ENCODE measurements at places on chromosomes 7 and 10. TPM values are rescaled to one million over a fixed set of nuclear protein-coding genes. Genes with fewer than 3 reads are reported as not detected.

DNA sequence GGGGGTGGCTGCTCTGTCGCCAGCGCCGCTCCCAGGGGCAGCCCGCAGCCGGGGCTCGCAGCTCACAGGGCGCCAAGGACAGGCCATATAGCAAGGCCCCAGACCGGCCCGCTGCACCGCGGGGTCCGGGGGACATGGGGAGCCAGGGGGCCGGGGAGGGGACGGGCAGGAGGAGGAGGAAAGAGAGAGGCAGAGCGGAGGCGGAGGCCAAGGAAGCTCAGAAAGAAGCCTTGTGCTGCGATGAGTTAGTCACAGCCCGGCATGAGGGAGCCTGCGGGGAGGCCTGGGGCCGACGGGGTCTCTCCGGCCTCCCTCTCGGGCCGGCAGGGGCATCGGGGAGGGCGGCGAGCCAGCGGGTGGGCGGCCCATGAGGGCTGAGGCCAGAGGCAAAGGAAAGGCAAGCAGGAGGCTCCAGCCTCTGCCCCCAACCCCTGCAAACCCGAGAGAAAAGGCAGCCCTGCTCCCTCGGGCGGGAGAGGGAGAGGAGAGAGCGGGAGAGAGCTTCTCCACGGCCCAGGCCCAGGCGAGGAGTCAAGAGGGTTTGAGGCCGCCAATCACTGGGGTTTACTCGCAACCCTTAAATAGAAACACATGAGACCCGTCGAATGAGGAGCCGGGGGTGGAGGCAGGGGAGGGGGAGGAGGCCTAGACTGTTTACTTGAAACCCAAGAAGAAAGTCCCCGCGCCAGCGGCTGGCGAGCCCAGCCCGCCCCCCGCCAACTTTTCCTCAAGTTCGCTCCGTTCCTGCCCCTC lies 167.9 kb downstream of the NEURL1 start:
- DNase-seq = no peak

Gene NPFFR1
- not detected for total RNA-seq

- DNase-seq = no peak
Observed at GRCh38 chr7:72080341-72080766, 331.8 kb downstream of the CALN1 start.

GRCh38 chr7:112781110-112781509 lies 9.1 kb downstream of the TMEM168 start:
- DNase-seq = no peak

Gene SPDYE2B
- not detected for total RNA-seq

DNA sequence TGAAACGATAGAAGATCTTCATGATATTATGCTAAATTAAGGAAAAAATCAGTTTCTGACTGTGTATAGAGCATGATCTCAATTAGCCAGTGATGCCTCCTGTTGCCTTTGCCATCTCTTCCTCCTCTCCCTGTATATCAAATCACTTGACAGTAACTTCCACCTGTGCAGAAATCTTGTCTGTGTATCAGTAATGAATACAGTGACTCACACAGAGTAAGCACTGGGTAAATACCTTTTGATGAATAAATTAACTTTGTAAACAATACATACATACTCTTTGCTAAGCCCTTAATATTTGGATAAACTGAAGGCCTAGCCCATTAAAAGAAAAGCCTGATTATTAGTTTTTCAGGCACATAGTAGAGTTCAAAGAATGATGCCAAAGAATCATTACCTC lies 610.6 kb upstream of the NRP1 start:
- no peak for DNase-seq

Gene EGR2
- total RNA-seq = 1.3 TPM

Gene SLC13A4
- total RNA-seq = 0.08 TPM

GRCh38 chr10:133359554-133359971 lies 1.7 kb upstream of the FUOM start:
- DNase-seq = no peak

DNA sequence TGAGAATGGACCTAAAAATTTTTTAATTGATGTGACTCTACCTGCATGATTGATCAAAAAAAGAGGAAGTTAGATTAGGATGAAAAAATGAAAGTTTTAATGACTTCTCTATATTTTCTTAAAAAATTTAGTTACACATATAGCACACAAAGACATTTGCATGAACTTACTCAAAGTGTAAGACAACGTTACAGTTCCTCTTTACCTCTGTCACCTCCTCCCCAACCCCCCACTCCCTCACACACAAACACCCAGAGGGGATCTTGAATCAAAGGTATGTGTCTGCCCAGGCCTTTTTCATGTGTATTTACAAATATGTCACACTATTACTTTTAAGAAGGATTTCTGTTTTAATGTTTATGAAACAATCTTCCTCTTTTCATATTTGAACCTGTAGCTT lies 20.6 kb upstream of the CDCA7L start:
- no peak for DNase-seq

Gene HOXA9
- total RNA-seq = 0.30 TPM

DNA sequence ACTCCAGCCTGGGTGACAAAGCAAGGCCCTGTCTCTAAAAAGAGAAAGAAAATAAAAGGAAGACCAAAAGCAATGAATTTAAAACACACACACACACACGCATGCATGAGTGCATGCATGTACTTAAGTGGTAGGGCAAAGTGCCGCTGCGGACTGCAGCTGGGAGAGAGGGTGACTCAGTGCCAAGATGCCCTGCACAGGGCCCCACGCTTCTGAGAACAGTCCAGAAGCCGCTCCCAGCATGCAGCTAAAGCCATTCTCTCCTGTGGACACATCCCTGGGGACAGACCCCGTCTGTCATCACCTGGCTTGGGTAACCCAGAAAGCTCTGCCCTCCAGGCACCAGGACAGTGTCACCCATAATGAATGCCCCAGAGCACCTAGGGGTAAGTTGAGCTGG lies 61.0 kb upstream of the MYL10 start:
- no peak for DNase-seq

All from SJCRH30 (cell line).